BJ (cell line): ENCODE measurements at places on chromosomes 2 and 18.
A peak's percentile ranks its signal among the peaks of the same experiment; 100 is the strongest.

DNA sequence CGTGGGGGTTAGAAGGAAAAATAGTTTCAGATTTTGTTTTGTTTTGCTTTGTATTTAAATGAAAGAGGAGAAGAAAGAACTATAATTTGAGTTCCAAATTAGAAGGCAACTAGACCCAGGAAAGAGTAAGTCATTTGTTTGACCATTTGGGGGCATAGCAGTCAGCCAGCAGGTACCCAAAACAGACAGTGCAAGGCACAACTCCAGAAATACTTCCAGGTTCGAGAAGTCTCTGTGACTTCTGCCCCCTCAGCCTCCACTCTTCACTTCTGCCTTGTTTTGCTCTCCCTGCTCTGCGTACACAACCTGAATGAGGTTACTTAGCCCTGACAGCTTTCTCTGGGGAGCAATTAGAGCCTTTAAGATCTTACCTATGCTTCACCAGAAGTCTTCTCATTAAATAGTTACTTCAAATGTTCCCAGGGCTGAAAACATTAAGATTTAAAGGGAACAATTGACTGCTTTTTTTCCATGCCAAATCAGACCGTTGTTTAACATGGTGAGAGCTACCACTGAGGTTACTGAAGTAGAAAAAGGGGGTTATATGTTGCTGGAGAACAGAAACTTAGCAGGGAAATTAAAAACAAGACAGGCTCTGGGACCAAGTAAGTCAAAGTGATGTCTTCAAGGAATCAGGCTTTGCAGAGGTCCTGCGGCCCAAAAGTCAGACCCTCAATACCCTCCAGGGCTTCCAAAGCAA, 216.9 kb downstream of the BCL11A start:
- no peak for DNase-seq

DNA sequence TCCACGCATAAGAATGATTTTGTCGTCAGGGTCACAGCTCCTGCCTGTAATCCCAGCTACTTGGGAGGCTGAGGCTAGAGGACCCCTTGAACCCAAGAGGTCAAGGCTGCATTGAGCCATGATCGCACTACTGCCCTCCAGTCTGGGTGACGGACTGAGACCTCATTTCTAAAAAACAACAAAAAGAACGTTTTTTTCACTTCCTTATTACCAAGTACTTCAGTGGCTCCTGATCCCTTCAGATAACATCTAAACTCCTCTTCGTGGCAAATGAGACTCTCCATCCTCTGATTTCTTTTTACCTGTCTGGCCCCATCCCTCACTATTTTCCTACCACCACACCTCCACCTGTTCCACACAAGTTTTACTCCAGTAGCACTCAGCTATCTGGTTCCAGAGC, 105.4 kb upstream of the TLK1 start:
- DNase-seq = no peak

GRCh38 chr2:28906376-28906775, 11.9 kb downstream of the WDR43 start:
- no peak for DNase-seq

- no peak for DNase-seq
Observed at GRCh38 chr2:17181051-17181752, 337.0 kb downstream of the RAD51AP2 start.

- no peak for DNase-seq
Observed at GRCh38 chr2:8974016-8974415, 29.5 kb downstream of the MBOAT2 start.

- no peak for DNase-seq
Observed at GRCh38 chr18:32507093-32507492, 36.4 kb upstream of the GAREM1 start.

DNA sequence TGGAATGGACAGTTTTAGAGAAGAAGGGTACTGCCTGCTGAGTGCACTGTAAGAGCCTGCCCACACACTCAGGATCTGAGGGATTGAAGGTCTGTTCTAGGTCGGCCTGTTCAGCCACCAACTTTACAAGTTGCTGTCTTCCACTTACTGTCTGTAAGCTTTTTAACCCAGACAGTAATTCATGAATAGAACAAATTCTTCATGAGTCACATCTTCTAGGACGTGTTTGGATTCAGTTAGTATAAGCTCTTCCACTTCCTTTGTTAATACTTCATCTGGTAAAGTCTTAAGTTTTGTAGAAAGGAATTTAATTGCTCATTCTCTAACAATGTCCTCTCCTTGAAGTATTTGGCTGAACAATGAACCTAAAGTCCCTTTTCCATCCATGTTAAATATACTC, 74.6 kb downstream of the PDE11A start:
- DNase-seq = peak; percentile 78

GRCh38 chr2:75432761-75433361, 127.9 kb downstream of the EVA1A start:
- DNase-seq = no peak

DNA sequence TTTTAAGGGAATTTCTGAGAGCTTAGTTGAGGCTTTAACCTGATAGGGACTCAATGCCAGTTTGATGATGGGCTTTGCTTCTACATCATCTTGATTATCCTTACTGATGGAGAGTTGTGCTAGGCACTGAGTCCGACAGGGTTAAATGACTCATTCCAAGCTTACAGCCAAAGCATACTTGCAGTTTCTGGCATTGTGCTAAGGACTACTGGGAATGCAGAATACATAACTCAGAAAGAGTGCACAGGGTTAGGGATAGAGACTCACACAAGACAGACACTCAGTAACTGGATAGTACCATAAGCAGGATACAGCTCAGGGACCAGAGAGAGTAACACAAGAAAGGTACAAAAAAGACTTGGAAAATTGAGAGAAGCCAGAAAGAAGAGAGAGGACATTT, 94.1 kb upstream of the SLC14A2 start:
- peak; percentile 60 for DNase-seq

- no peak for DNase-seq
Observed at GRCh38 chr2:203900253-203900652, 32.7 kb downstream of the CTLA4 start.

GRCh38 chr2:138531913-138532312, 30.3 kb downstream of the SPOPL start:
- DNase-seq = no peak

DNA sequence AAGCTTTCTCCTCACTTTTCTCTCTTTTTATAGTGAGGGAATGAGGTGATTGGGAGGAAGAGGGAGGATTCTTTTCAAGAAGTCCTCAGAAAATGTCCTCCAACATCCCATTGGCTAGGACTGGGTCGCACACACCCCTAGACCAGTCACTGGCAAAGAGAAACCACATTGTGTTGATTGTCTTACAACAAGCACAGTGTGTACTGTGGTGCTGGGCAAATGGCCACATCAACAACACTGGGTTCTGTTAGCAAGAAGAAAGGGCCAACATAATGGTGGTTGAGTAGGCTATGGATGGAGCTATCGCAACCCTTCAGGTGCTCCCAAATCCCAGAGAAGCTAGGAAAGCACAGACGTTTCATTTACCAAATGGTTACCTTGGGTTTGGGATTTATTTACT, 18.7 kb upstream of the PTPN4 start:
- no peak for DNase-seq

GRCh38 chr2:120246546-120247300, 5.9 kb upstream of the RALB start:
- DNase-seq = no peak

- DNase-seq = peak; percentile 39
Observed at GRCh38 chr2:230219419-230220331, at the start of gene SP110. Gene SP110, minus strand, starts transcription at chr2:230219984. Its CDS starts 3,057 bp downstream, at chr2:230216927.

- no peak for DNase-seq
Observed at GRCh38 chr18:45161850-45162249, 453.4 kb upstream of the SLC14A2 start.

GRCh38 chr2:191302459-191303139, 57.4 kb downstream of the MYO1B start:
- no peak for DNase-seq

DNA sequence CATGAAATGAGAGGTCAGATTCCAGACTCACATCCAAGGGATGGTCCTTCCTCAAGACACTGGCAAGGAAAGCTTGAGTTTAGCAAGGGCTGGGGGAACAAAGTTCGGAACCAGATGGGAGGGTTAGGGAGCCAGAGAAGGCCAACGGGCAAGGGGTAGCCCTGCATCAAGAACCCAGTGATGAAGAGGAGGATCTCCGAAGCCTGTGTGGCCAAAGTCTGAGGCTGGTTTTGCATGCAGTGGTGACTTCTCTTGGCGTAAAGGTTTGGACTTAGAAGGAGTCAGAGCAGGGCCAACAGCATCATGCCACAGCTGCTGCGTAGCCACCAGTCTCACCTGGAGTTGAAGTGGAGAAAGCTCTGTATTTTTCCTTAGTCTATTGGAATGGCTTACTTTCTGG, 123.5 kb upstream of the ALPP start:
- DNase-seq = no peak

DNA sequence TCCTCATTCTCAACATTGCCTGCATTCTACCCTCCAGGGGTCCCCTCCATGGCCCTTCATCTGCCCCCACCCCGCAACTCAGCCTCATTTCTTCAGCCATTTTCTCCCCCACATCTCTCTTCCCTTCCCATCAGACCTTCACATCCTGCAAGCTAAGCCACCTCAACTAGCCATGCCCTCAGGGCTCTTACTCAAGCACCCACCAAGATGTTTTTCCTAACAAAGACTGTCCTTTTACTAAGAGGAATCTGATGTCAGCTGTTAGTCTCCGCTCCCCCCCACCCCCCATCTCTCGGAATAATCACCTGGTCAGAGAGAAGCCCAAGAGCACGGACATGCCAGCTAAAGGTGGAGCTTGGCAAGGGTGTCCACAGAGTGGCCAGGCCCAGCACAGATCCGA, 4.7 kb upstream of the CAPN10 start:
- no peak for DNase-seq

DNA sequence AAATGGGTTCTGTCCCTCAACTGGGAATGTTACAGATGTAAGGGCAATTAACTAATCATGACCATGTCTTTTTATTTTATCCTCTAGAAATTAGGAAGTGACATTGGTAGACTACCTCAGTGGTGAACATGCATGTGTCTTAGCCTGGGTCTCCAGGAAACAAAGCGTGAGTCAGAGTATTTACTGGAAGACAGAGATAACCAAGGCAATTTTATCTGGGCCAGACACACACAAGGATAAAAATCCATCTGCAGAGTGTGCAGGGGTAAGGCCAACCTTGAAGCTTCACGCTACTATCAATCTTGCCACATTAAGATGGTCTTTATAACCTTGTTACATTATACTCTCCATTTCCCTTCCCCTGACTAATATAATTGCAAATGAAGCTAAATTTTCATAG, 487.5 kb downstream of the SUCLG1 start:
- no peak for DNase-seq

GRCh38 chr2:149808556-149808955, 221.0 kb upstream of the MMADHC start:
- no peak for DNase-seq

- no peak for DNase-seq
Observed at GRCh38 chr2:152718909-152719645, 657 bp downstream of the ARL6IP6 start.

DNA sequence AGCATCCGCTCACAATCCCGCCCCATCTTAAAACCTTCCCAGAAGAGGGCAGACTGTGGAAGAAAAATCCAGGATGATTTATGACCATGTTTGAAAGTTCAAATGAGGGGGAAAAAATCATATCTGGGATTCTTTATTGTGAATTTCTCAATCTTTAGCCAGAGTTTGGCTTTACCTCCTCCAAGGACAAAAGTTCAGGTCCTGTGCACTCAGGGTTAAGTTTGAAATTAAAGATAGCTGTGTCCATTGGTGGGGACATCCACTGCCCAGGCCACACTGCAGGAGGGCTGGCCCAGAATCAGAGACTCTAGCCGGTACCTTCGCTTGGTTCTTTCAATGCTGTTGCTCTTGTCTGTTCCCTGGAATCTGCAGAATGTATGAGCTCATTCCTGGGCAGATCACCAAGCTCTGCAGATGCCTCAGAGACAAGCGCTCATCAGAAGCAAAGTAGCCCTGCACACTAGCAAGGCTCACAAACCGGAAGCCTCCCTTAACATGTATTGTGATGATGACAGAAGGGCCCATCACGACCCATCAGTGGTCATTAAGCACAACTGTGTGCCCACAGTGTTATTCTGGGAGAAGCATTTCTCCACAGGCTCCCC, 375.3 kb upstream of the KLHL29 start:
- peak; percentile 4 for DNase-seq

DNA sequence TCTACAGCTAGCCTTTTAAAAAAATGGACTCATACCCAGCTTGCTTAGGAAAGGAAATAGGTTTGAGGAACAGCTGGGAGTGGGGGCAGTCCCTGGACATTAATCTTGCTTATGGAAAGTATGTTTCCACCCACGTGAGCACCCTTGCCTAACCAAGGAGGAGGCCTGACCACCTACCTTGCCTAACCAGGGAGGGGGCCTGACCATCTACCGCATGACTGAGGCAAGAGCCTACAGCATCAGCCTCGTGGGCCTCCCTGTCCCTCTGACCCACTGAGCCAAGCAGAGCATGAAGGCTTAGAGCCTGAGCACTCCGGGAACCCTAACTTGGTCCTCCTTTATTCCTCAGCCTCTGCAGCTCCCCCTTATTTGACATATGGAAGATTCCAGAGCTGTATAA, 20.2 kb downstream of the PRKAG3 start:
- no peak for DNase-seq

DNA sequence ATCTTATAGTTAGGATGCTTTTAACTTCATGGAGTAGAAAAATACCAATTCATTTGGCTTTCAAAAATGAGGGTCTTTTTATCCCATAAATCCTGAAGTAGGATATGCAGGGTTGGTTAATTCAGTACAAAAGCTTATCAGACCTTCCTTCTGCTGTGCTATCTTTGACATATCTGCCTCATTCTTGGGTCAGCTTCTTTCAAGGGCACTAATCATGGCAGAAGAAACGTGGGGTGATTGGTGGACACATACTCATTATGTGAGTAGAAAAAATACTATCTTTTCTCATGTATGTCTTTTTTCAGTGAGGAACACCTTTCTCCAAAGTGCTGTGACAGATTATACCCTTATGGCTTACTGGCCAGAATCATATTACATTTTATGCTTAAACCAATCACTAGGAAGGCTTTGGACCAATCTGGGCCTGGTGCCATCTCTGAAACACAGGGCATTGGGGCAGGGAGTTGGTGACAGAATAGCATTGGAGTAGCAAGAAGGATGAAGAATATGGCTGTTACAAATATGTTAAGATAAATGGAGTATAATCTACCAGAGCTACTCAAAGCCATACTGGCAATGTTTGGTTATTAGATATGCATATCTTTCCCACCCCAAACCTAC, 10.1 kb downstream of the UGP2 start:
- DNase-seq = no peak

GRCh38 chr2:83282043-83282795, 1176.9 kb downstream of the SUCLG1 start:
- DNase-seq = no peak

- no peak for DNase-seq
Observed at GRCh38 chr2:141652308-141652707, 478.5 kb downstream of the LRP1B start.
